Left renal pelvis (tissue), 4 donors: ENCODE measurements at places on chromosomes 12 and 14. TPM values are rescaled to one million over a fixed set of nuclear protein-coding genes. Genes with fewer than 3 reads are reported as not detected.

DNA sequence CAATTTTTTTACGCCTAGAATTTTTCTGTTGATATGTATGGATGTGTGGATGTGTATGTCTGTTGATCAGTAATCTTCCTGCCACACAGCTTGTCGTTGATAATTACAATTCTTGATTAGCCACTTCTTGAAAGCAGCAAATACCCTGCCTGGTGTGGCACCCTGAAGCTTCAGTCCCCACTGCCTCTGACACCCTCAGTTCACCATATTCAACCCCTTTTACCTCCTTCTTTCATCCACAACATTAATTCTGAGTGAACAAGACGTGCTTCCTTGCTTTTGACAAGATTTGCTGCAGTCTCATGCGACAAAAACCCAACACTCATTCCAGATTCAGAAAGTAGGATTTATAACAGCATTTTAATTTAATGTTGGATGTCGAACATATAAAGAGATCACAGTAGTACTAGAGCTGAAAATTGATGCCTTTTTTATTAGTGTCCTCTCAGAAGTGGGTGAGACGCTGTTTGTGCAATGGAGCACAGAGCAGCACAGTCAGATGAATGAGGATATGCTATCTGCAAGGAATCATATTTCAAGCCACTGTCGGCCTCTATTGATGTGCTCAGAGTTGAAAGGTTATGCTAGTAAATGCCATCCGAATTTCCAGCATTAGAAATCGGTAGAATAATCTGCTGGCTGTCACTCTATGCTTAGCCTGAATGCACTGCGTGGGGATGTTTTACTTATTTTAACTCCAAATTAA lies 383.7 kb downstream of the EGLN3 start:
- no peak for DNase-seq

RHOJ gene
- 19.5 TPM for polyA plus RNA-seq

LTBP2 gene
- 6.2 TPM for polyA plus RNA-seq

GLS2 gene
- 1.6 TPM for polyA plus RNA-seq

CACNA2D4 gene
- 2.6 TPM for polyA plus RNA-seq

ACVR1B gene
- polyA plus RNA-seq: 22.5 TPM

DNA sequence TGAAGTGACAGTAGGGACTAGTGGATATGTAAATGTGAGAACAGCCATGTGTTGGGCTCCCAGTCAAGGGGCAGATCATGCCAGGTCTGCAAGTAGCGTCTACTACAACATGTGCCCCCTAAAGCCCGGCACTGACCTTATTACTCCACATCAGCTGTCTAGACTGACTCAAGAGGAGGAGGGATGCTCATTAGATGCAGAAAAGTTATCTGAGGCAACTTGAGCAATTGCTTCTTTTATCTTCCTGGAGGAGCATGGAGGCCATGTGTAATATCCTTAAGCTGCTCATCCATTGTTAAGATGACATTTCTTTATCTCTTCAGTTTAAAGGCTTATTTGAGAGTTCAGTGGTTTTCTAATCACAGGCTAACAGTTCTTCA lies 404.7 kb upstream of the FLRT2 start:
- DNase-seq: no peak

DNA sequence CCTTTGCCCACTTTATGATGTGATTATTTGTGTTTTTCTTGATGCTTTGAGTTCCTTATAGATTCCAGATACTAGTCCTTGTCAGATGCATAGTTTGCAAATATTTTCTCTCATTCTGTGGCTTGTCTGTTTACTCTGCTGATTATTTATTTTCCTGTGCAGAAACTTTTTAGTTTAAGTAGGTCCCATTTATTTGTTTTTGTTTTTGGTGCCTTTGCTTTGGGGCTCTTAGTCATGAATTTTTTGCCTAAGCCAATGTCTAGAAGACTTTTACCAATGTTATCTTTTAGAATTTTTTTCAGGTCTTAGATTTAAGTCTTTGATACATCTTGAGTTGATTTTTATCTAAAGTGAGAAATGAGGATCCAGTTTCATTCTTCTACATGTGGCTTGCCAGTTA lies 667.3 kb downstream of the SLC16A7 start:
- DNase-seq: no peak

- no peak for DNase-seq
These were observed 13.2 kb downstream of the TM7SF3 start for GRCh38 chr12:27000961-27001360.

DNA sequence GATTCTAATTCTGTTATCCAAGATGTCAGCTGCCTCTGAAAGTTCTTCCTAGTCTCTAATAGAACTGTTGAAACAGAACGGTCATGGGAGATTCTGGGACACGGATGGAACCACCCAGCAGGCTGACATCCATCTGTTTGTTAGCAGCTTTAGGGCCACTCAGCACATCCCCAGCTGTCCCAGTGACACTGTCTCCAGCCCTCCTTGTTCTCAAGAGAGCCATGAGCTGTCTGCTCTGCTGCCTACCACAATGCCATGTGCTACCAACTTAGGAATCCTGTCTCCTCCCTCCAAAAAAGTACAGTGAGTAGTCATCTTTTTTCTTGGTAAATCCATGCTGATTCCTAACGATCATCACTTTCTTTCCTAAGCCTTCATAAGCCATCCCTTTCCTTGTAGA lies 130.5 kb downstream of the ZFP36L1 start:
- no peak for DNase-seq

DNA sequence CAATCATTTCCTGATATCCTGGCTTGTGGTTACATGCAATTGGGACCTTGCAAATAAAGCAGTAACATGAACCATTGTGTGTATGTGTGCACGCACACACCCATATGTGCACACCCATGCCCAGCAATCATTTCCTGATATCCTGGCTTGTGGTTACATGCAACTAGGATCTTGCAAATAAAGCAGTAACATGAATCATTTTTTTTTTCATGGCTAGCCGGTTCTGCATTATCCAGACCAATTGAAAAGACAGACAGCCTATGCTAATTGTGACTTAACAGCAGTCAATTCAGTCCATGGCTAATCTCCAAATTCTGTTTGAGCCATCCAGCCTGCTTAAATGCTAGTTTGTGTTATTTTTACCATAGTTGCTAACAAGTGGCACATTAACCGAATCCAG lies 134.3 kb downstream of the TTC7B start:
- no peak for DNase-seq

SSTR1 gene
- polyA plus RNA-seq: 0.15 TPM

DNA sequence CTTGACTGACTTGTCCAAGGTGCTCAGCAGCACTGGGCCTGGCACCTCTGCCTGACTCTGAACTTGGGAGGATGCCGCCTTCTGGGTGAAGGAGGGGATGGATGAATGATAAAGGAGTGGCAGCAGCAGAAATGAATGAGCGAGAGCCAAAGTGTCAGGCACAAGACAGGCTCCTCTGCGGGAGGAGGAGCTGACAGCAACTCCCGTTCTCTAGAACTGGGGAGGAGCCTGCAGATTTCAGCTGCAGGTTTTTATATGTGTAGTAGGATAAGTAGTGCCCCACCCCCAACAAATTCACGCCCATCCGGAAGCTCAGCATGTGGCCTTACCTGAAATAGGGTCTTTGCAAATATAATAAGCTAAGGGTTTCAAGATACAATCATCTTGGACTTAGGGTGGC lies 33.1 kb downstream of the SLC8B1 start:
- no peak for DNase-seq

- no peak for DNase-seq
These were observed 36.6 kb downstream of the TC2N start for GRCh38 chr14:91830777-91831176.

DNA sequence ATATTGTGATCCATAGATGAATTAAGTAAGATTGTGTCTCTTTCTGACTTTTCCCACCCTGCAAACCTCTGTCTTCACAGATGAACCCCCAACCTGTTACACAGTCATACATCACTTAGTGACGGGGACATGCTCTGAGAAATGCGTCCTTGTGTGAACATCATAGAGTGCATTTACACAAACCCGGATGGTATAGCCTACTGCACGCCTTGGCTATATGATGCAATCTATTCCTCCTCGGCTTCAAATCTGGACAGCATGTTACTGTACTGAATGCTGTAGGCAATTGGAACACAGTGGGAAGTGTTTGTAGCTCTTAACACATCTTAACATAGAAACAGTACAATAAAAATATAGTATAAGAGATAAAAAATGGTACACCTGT lies 7.4 kb upstream of the TESPA1 start:
- DNase-seq: no peak

DNA sequence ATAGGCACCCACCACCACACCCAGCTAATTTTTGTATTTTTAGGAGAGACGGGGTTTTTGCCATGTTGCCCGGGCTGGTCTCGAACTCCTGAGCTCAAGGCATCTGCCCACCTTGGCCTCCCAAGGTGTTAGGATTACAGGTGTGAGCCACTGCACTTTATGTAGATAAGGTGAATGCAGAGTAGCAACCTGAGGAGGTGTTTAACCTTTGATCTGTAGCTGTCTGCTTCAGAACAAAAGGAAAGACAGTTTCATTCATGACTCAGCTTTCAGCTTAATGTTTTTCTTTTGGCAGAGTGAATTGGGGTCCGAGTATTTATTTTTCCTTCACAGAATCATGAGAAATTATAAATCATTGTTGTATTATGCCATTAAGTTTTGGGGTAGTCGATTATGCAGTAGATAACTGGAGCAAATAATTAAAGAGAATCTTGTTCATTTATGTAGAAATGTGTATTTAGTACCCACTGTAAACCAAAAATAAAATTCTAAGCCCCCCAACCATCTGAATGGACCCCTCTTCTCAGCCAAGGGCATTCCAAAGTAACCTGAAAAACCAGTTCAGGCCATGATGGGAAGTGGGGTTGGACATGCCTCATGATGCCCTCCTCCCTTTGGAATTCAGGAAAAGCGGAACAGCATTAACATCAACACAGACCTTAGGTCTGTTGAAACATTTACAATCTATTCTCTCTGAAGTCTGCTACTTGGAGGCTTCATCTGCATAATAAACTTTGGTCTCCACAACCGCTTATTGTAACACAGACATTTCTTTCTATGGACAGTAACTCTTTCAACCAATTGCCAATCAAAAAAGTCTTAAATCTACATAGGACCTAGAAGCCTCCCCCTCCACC lies 10.7 kb upstream of the STX2 start:
- no peak for DNase-seq

GRCh38 chr14:88422919-88423650 lies 37.6 kb downstream of the SPATA7 start:
- no peak for DNase-seq

- DNase-seq: no peak
These were observed 61.9 kb downstream of the MNAT1 start for GRCh38 chr14:60796434-60796833.

KCNA5 gene
- 1.4 TPM for polyA plus RNA-seq

- no peak for DNase-seq
These were observed 125.0 kb downstream of the PIWIL1 start for GRCh38 chr12:130462558-130463274.

GALNT9 gene
- polyA plus RNA-seq: 8.5 TPM

TAS2R42 gene
- polyA plus RNA-seq: not detected

FAM222A gene
- 2.1 TPM for polyA plus RNA-seq

- no peak for DNase-seq
These were observed 6.9 kb downstream of the SHMT2 start for GRCh38 chr12:57236201-57236924.

GRCh38 chr12:25755971-25756260 lies 202.6 kb upstream of the RASSF8 start:
- no peak for DNase-seq

GRCh38 chr12:6735448-6736191 lies 11.8 kb downstream of the COPS7A start:
- DNase-seq: no peak

GRCh38 chr14:22735096-22735495 lies 31.4 kb upstream of the OXA1L start:
- DNase-seq: no peak
